ENCODE measurements at places on chromosomes 4 and X.

DNA sequence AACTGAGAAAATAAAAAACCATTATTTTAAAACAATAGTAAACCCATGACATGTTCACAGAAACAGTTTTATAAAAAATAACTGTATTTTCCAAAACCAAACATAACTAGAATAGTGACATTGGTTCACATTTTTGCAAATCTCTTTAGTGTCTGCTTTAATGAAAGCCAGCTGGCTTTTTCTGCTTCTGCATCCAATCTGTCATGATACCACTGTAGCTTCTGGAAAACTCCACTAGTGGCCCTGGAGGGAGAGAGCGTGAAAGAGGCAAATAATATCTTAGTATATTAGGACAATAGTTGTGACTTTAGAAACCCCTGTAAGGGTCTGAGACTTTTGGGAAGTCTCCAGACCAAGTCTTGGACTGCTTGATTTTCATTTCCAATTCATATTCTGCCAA is 31.1 kb downstream of the FGFBP1 start:
- no peak for DNase-seq

- DNase-seq: no peak
Measured at GRCh38 chr4:67587156-67587555, 28.6 kb downstream of the STAP1 start.

DNA sequence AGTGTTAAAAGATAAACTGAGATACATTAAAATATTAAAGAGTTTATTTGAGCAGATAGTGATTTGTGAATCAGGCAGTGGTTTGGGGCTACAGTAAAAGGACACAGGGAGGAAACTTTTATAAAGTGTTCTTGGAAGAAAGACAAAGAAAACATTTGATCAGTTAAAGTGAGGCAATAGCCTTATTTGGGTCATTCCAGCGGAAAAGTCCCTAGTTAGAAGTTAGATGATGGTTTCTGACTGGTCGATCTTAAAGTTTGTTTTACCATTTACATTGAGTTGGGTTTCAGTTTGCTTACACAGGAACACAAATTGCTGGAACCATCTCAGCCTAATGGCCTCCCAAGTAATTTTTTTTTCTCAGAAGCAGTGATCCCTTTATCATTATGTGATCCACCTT is 69.7 kb downstream of the PPP1R2C start:
- DNase-seq: no peak

- peak; percentile 18 for DNase-seq
Measured at GRCh38 chr4:60805500-60806313, 394.4 kb upstream of the ADGRL3 start.

DNA sequence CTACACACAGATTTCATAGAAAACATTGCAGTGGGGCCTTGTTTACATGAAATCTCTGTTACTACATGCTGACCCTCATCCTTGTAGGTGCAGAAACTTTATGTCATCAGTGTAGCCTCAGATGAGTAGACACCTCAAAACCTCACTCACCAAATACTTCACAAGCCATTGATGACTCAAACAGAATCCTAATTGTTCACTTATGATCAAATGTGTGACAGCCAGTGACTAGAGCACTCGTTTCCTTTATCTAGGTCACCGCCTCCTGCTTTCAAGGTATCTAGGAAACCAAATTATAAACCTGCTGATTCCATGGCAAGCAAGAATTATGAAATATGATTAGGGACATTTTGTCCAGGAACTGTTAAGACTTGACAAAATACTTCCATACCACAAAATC is 255.8 kb upstream of the GPRIN3 start:
- no peak for DNase-seq

DNA sequence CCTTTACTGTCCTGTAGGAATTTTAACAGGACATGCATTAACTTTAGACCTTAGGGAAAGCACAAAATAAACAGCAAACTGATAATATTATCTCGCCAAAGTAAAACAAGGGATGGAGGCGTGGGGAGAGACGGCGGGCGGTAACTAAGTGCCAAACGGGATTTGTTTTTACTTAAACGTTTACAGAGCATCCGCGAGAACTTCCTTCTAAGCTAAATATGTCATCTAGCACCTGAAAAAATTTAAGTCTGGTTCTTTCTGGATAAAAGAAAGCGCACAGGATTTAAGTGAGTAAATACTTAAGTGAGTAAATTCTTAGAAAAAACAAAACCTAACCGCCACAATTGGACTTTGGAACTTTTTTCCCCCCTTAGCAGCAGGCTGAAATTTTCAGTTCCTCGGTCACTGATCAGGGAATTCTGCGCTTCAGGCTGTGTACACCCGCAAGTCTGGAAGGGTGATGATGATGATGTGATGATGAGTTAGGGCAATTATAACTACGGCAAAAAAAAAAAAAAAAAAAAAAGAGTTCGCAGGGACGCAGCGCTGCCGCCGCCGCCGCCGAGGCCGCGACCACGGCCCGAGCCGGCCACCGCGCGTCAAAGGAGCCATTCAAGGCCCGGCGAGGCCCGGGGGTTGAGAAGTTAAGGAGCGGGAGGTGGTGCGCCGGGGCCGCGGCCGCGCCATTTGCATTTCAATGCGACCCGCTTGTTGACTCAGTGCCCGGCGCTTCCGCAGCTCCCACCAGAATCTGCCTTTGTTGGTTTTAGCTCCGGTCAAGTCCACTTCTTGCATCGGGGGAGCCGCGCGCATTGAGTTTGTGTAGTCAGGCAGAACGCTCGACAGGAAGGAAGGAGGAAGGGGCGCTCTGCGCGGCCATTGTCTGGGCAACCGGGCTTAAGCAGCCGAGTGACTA is 108.8 kb downstream of the SPRY1 start:
- peak; percentile 17 for DNase-seq

DNA sequence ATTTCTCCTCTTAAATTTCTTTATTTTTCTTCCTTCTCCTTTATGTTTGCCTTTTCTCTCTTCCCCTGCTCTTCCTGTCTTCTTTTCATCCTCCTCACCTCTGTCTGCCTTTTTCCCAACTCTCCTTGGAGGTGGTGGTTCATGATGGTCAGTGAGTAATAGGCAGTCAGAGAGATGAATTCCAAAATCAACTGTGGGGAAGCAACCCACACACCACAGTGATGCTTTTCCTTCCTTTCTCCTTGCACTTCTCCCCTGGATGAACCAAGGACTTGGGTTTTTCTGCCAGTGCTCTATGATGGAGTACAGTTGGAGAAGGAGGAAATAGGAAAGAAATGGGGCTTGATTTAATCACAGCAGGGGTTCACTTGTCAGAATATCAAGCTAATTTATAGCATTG is 153.8 kb downstream of the DCK start:
- DNase-seq: no peak

DNA sequence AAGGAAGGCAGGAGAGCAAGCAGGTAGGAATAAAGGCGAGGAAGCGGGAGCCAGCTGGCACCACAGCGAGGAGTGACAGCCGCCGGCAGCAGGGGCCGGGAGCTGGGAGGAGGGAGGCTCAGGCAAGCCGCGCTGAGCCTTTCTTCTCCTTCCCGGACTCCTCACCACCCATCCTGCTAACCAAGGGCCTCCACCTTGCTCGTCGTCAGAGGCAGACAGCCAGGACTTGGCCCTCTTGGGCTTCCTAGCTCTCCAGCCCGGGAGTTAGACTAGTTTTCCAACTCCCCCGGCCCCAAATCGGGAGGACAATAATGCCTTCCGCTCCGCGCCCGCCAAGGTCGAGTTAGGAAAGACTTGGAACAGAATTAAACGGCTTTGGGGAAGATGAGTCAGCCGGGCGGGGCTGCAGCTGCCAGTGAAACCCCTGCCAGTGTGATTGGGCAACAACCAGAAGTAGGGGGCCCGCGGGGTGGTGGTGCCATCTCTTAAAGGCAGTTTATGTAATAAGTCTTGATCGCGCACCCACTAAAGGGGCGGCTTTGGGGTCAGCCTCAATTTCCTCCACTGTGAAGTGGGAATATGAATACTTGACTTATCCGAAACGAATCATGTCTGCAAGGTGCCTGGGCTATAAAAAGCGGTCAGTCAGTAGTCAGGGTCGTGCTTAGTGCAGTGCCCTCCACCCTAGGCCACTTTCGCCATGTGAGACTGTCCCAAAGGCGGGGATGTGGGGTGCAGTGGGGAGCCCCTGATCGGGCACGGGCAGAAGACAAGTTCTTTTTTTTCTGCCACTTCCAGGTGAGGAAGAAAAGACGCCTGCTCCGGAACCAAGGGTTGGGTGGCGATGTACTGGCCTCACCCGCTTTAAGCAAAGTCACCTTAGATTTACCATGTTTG is 6.7 kb upstream of the HSD17B10 start:
- DNase-seq: peak; percentile 54

DNA sequence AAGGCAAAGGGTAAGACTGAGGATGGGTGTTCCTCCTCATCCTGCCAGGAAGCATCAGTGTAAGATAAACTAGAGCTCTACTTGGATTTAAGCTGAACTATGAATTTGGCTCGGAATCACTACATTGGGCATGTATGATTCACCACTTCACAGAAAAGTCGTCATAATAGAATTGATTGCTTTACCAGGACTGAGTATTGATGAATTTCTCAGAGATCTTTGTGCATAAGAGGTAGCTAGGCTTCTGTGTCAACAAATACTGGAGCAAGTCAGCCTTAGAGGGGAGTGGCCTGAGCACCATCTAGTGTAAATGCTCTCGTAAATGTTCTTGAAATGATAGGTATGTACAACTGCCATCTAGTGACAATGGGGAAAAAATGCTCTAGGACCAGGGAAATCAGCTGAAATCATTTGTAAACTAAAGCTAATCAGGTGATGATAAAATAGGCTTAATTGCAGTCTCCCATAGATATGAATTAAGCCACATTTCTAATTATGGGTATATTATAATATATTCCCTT is 309.5 kb upstream of the FMR1 start:
- no peak for DNase-seq

DNA sequence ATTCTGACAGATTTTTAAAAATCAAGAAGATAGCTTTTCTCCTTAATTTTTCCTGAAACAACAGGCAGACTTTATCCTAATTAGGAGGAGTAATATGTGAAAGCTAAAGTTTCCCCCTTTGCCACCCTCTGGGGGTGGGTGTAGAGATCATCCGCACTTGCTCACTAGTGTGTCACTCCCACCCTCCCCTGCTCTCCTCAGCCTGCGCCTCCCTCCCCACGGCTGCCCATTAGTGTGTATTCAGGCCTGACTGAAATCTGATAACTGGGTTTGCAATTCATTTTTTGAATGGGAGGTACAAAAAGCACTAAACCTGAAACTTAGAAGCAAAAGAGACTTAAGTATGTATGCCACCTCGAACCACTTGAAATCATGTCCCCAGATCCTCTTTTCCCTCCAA is 110.4 kb upstream of the TRIM2 start:
- DNase-seq: no peak

- no peak for DNase-seq
Measured at GRCh38 chr4:13821522-13821921, 194.0 kb upstream of the BOD1L1 start.

DNA sequence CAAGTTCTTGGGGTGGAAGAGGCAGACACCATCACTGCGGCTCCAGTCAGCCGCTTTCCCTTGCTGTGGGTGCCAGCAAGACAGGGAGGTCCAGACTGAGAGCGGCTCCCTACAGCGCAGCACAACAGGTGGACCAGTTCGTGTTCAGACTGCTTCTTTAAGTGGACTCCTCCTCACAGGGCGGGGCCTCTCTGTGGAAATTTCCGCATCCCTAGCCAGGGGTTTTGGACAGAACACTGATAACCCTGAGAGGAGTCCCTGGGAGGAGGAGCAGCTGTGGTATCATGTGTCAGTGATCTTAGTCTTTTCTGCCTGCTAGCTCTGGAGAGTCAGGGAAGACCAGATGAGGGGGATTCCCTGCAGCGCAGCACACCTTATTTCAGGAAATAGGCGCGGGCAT is 48.5 kb downstream of the MAGEC2 start:
- DNase-seq: no peak

DNA sequence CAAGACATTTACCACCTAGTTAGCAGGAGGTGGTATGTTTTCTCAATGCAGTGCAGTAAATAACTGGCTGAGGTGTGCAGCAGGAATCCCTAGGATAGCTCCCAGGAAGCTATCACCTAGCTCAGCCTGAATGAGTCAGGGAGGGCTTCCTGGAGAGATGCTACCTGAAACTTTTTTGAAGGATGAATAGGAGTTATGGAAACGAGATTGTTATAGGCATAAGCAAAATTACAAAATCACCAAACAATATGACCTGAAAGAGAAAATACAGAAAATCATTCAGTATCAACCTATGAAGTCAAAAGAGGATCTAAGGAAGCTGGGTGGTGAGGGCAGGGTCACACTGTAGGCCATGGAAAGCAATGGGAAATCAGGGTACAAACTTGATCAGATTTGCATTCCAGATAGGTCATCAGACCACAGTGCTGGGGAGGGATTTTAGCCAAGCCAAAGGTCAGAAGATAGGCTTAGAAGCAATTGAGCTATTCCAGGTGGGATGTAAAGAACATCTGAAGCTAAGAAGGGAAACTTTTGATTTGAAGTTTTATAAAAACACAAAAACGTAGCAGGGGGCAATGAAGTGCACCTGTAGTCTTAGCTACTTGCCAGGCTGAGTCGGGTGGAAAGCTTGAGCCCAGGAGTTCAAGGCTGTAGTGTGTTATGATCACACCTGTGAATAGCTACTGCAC is 11.3 kb downstream of the AREG start:
- no peak for DNase-seq

DNA sequence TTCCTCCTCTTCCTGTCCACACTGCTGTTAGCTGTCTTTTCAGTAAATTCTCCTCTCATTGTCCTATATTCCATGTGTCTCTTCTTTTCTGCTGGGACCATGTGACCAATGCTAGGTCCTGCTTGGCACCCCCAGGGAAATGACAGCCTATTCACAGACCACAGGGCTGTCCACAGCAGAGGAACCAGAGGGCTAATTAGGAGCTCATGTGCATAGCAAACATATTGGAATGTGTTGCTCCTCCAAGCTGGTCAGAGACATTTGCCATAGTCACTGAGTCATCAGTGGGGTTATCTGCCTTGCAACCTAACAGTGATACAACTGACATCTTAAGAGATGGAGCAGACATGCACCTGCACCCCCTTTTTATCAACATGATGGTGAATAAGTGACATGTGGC is 67.9 kb upstream of the PUDP start:
- DNase-seq: no peak

GRCh38 chrX:1392376-1393068 is 609 bp upstream of the SLC25A6 start:
- peak; percentile 29 for DNase-seq

DNA sequence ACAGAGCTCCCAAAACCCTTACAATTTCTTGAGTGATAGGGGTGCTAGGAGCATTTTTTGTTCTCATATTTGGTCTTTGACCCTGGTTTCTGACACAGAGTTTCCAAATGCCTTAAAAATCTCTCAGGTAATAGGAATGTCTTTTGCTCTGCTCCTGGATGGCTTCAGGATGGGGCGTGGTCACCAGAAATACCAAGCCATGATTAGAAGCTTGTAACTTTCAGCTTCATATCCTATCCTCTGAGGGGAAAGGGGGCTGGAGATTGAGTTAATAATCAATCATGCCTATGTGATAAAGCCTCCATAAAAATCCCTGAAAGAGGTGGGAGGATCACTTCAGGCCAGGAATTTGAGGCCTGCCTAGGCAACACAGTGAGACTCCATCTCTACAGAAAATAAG is 34.6 kb upstream of the IL9R start:
- DNase-seq: no peak

- peak; percentile 95 for DNase-seq
Measured at GRCh38 chr4:128528793-128529553, 241.4 kb upstream of the PGRMC2 start.

GRCh38 chr4:147487616-147488015 is 6.7 kb downstream of the EDNRA start:
- DNase-seq: no peak

- peak; percentile 53 for DNase-seq
Measured at GRCh38 chrX:114344756-114345349, 239.0 kb upstream of the HTR2C start.

- DNase-seq: peak; percentile 43
Measured at GRCh38 chr4:53767482-53767881, 176.2 kb upstream of the LNX1 start.

GRCh38 chrX:48465336-48465933 is 4.6 kb downstream of the SLC38A5 start:
- DNase-seq: peak; percentile 56
